ENCODE measurements at places on chromosomes 5 and 9.

GRCh38 chr5:152329207-152329606 is 75.9 kb downstream of the NMUR2 start:
- DNase-seq, result no peak

DNA sequence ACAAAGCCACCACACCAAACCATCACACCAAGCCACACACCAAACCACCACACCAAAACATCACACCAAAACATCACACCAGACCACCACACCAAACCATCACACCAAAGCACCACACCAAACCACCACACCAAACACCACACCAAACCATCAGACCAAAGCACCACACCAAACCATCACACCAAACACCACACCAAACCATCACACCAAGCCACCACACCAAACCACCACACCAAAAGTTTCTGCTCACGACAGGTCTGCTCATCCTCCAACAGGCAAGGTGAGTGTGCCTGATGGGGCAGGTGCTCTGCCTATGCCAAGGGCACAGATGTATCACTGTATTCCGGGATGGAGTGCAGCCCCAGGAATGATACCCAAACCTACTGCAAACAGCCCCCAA is 87.9 kb upstream of the FSTL4 start:
- DNase-seq, result no peak

GRCh38 chr5:81835814-81836367 is 85.0 kb upstream of the SSBP2 start:
- DNase-seq, result no peak

GRCh38 chr5:159051421-159052282 is 48.1 kb downstream of the EBF1 start:
- no peak for DNase-seq

DNA sequence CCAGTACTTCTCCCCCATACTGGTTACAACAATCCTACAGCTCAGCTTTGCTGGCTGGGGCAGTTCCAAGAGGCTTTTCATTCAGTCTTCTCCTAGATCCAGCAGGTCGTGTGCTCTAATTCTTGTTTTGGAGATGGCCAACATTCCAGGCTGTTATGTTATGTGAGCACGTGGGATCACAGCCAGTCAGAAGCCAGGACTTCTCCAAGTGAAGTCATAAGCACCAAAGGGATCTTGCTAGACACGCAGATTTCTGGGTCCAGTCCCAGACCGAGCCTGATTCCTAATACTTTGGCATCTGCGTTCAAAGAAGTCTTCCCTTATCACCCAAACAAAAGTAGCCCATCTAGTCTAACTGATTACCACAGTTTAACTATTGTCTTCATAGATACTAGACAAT is 1.4 kb upstream of the LARP1 start:
- no peak for DNase-seq

- DNase-seq, result no peak
These were observed 88.8 kb downstream of the NR3C1 start for GRCh38 chr5:143314659-143315058.

DNA sequence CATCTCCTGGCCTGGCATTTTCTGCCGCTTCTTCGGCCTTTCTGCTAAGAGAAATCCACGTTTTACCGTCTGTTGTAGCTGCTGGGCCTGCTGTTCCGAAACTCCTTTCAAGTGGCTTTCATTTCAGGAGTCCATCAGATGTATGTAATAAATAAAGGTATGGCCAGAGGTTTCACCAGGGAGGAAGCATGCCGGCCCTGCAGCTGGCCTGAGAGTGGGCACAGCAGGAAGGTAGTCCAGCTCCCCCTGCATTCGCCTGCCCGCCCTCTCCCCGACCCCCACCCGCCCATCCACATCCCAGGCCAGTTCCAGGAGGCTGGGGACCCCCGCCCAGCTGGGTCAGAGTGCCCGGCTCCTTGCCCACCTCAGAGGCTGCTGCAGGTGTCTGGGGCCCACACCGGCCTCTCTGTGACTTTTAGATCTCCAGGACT is 46.4 kb upstream of the EXOC3 start:
- no peak for DNase-seq

DNA sequence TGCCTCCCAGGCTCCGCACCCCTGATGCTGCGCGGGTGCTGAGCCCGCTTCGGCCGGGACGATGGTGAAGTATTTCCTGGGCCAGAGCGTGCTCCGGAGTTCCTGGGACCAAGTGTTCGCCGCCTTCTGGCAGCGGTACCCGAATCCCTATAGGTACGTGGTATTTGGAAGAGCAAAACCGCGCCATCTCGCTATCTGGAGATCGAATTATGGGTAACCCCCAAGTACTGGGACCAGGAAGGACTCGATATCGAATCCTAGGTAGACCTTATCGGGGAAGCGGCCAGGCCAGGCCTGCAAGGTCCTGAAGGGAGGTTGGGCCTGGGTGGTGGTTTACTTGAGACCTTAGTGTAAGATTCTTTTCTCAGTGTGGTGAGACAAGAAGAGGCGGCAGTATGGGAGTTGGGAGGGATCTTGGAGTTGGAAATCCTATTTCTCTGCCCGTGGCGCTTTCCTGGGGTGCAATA is 359 bp downstream of the PRELID1 start:
- DNase-seq, result no peak

DNA sequence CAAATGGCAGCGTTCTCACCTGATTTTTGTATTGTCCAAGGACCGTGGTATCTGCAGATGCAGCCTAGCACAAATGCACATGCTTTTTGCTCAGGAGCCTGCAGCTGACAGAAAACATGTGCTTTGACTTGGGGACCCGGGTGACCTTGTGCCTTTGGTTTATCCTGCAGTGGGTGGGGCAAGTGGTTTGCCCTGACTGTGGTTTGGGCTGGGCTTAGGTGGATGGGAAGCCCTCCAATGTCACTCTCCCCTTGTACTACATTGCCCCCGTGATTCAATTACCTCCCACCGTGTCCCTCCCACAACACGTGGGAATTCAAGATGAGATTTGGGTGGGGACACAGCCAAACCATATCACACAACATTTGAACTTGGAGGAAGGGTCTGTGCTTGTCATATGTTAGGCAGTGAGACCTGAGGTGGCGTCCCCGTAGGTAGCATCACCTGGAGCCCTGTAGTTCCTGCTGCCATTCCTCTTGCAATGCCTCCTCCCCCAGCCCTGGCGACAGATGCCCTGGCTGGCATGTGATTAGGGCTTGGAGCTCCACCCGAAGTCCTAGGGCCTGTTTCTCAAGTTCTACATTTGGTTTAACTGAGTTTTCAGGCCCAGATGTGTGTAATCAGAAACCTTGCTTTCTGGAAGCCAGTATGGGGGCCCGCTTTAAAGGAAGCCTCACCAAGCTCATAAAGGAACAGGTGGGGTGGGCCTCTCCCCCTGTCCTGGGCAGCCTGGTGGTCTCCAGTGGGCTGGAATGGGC is 2.1 kb downstream of the ANKRD33B start:
- DNase-seq, result no peak

DNA sequence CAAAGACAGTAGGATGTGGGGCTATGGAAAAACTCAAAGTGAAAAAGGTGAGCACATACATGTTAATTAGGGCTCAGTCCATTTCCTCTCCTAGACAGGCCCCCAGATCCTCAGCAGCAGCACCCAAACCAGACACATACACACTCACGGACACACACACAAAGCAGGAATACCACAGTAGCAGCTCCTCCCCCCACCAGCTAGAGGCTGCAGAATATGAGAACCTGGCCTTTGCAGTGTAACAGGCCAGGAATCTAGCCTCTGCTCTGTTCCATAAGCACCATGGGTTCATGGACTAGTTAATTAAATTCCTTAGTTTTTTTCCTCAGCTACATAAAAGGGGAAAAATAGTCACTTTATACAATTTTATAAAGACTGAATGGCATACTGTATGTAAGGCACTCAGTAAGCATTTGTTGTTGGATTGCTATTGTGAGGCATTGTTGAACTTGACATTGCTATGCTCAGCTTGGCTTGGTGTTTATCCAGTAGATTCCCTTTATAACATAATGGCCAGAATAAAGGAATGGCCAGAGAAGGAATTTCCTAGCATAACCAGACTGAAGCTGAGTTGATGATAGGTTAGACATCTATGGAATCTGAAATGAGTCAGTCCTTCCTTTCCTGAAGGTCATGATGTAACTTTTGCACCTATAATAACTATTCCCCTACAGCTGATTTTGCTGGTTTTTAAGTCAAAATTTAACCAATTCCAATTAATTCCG is 186.8 kb downstream of the SEMA5A start:
- no peak for DNase-seq

GRCh38 chr9:34574571-34574970 is 15.0 kb downstream of the CNTFR start:
- no peak for DNase-seq

DNA sequence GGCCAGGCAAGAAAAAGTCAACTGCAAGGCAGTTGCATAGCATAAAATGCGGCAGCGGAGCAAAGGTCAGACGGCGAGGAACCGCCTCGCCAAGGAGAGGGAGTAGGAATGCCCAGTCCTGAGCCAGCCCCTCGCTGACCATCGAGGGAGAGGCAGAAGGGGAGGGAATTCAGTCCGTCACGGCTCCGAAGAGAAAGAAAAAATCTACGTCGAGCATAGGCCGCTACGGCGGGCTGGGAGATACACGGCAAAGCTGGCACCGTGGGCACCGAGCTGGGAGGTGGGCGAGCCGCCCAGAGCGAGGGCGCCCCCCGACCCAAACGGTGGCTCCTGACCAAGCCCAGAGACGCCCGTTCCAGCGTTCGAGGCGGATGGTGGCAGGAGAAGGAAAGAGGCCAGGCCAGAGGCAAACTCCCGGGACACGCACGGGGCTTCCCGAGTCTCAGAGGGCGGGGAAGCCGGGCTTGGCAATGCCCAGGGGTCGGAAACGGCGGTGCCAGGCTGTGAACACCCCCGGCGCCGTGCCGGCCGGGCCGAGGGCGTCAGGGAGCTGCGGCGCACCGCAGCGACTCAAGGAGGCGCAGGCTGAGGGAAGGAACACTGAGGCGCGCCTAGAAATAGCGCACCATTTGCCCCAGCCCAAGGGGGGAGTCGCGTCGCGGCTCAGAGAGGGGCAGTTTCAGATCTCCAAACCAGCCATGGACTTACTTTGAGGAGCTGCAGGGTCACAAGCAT is 518 bp downstream of the SPRY4 start:
- DNase-seq, result no peak

- DNase-seq, result no peak
These were observed 19.4 kb downstream of the PSAT1 start for GRCh38 chr9:78316166-78316892.

GRCh38 chr5:100668511-100668910 is 133.3 kb downstream of the FAM174A start:
- DNase-seq, result no peak

GRCh38 chr9:93045521-93045920 is 13.0 kb upstream of the SUSD3 start:
- DNase-seq, result no peak

DNA sequence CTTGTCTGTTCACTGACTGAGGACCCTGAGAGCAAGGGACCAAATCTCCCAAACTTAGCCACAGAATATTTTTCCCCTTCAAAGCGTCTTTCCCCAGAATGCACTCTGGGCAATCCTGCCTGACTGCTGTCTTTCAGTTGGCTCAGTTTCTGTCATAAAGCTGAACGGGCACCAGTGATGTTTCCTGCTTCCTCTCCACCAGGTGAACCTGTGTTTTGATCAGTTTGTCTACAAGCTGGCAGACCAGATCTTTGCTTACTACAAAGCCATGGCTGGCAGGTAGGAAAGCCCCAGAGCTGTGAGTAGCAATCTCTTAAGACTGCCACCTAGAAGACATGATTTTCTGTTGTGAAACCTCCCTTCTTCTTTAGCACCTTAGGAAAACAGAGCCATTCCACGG is 61.8 kb downstream of the CYFIP2 start:
- no peak for DNase-seq

- no peak for DNase-seq
These were observed 54.3 kb downstream of the PIK3R1 start for GRCh38 chr5:68269820-68270219.

DNA sequence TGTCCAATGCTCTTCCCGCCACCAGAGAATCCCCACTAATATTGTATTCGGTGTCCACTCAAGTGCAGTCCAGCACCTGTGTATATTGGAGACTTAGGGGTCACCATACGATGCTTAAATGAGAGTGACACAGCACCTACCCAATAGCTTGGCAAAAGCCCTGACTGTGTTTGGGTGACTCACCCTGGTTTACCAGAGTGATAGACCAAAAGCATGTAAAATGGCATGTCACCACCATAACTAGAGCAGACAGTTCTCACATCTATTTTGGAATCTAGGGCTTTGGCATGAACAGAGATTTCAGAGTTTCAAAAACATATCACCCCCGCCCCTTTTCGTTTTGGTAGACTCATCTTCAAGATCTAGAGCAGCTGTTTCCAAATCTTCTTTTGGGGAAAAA is 217.3 kb upstream of the RASEF start:
- no peak for DNase-seq

GRCh38 chr5:112124788-112125187 is 294.3 kb downstream of the EPB41L4A start:
- no peak for DNase-seq

DNA sequence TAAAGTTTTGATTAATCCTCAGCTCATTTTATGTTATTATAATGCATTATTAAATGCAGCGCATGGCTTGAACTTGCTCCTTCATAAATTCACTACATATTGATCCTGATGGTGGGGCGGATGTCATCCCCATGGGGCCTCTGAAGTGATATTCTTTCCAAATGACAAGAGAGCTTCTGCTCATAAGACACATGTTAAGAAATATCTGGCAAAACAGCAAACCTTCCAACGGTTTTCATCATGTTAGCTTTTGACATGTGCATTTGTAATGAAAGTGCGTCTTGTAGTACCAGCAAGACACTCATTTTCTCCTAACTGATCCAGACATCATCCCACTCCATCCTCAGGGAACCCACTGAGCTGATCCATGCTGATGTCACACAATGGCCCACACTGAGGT is 45.7 kb downstream of the SEMA5A start:
- no peak for DNase-seq

- DNase-seq, result no peak
These were observed 54.3 kb downstream of the GRAMD2B start for GRCh38 chr5:126477294-126478117.

GRCh38 chr9:13993632-13994185 is 320.2 kb downstream of the NFIB start:
- no peak for DNase-seq

GRCh38 chr9:134535171-134535570 is 106.4 kb upstream of the COL5A1 start:
- DNase-seq, result no peak

- no peak for DNase-seq
These were observed 969.2 kb upstream of the COX7C start for GRCh38 chr5:85648495-85648894.
